CD8-positive, alpha-beta memory T cell (primary cell): ENCODE measurements at places on chromosomes 4 and X.

- no peak for DNase-seq
Observed at GRCh38 chr4:155931634-155932033, 22.0 kb downstream of the CTSO start.

- DNase-seq: peak; percentile 62
Observed at GRCh38 chrX:112841114-112841819, 636 bp upstream of the AMOT start.

- no peak for DNase-seq
Observed at GRCh38 chr4:6241062-6241845, 28.4 kb upstream of the WFS1 start.

DNA sequence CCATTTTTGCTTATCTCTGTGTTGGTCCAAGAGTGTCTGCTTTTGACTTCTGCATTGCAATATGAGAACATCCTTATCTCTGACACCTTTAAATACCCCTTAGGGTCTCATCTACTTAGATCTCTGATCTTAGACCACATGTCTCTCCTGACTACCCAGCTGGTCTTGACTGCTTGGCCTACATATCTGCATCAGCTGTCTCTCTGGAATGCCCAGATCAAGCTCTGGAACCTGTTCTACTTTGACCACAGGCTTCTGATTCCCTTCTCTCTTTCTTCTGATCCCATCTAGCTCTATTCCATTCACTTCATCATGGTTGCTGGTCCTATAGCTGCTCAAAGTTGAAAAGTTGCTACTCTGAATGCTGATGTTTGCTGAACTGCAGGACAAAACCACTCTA, 301.2 kb downstream of the MAPK10 start:
- DNase-seq: no peak

DNA sequence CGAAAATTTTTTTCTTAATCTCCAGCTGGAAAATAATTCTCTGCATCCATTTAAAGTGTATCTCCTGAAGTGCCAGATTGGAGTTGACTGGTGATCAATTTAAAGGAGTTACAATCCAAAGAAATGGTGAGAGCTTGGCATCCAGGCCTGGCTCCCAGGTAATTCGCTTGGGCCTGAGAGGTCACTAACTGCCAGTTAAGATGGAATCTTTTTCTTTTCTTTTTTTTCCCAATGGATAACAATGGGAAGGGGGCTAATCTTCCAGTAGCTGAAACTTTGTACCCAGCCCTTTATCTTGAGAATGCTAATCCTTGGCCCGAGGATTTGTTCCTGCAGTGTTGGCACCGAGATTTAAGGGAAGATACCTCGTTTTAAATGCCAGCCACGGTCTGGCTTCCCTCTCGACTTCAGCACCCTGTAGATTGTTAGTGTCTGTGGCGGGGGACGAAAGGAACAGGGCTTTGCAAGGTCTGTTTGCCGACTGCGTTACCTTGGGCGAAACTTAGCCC, 13.3 kb upstream of the PITX2 start:
- no peak for DNase-seq

DNA sequence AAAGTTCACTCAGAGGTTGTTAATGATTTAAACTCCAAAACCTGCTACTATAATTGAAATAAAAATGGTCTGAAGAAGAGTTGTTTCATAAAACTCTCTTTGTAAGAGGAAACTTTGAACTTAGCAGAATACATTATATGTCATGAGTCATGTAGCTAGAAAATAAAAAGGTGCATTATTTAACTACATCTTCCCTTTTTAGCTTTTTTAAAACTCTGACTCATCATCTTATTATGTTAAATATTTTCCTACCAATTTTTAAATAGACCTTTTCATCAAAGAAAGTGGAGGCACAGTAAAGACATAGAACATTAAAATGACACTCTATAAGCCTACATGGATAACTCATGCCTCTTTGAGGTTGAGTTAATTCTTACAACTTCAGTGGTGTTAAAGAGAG, 1.2 kb upstream of the ZNF827 start:
- DNase-seq: no peak

DNA sequence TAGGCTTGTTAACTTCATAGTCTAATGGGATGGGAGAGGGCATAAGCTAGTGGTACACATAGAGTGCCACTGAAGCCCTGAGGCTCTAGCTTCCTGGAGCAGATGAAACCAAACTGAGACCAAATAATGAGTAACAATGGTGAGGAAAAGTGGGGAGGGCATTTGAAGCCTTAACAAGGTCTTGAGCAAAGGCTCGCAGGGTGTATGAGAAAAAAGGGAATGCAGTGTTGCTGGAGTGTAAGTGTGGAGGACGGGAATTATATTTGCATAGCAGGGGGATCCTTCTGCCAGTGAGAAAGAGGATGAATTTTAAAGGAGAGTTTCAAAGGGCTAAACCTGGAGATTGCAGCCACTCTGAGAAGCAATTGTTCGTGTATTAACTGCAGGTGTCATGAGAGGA, 263.1 kb downstream of the ANK2 start:
- DNase-seq: no peak

- no peak for DNase-seq
Observed at GRCh38 chrX:70331161-70331560, 41.3 kb downstream of the KIF4A start.

- DNase-seq: no peak
Observed at GRCh38 chr4:106495476-106495875, 126.9 kb upstream of the GIMD1 start.

DNA sequence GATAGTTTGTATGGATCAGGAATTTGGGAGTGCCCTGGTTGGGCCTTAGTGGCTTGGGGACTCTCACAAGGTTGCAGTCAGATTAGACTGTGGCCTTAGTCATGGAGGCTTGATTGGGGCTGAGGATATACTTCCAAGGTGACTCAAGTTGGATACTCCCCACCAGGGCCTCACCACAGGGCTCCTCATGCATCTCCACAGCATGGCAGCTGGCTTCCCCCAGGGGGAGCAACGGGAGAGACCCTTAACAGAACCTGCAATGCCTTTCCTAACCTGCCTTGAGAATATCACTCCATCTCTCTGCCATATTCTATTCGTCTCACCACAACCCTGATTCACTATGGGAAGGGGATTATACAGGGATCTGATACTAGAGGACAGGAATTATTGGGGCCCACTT, 161.9 kb downstream of the RELL1 start:
- DNase-seq: no peak
